ENCODE measurements at places on chromosomes 4 and X. TPM values are rescaled to one million over a fixed set of nuclear protein-coding genes. Genes with fewer than 3 reads are reported as not detected.

The CNKSR2 gene
- 0.98 TPM for total RNA-seq

The MXRA5 gene
- under 0.01 TPM for total RNA-seq

The GAGE12J gene
- total RNA-seq: not detected

The KLKB1 gene
- 0.37 TPM for total RNA-seq

The MAGED4B gene
- total RNA-seq: 5.1 TPM

The H2BW2 gene
- not detected for total RNA-seq

The RAB41 gene
- total RNA-seq: not detected

The KCNIP4 gene
- not detected for total RNA-seq

The ZNF157 gene
- not detected for total RNA-seq

The CXCL6 gene
- total RNA-seq: 0.59 TPM

The LARP7 gene
- total RNA-seq: 22.7 TPM

The EMCN gene
- not detected for total RNA-seq

The EDA gene
- total RNA-seq: 0.73 TPM

The BMPR1B gene
- 7.7 TPM for total RNA-seq

The SPIN3 gene
- 5.7 TPM for total RNA-seq

The TAB3 gene
- 9.9 TPM for total RNA-seq

The AMBN gene
- total RNA-seq: not detected

The PNMA6A gene
- total RNA-seq: 3.3 TPM

The PASD1 gene
- total RNA-seq: not detected

All from subcutaneous preadipocyte (primary cell).